Right ventricle myocardium superior (tissue), 1 donor: ENCODE measurements at places on chromosomes 16 and 17.
A peak's percentile ranks its signal among the peaks of the same experiment; 100 is the strongest.

DNA sequence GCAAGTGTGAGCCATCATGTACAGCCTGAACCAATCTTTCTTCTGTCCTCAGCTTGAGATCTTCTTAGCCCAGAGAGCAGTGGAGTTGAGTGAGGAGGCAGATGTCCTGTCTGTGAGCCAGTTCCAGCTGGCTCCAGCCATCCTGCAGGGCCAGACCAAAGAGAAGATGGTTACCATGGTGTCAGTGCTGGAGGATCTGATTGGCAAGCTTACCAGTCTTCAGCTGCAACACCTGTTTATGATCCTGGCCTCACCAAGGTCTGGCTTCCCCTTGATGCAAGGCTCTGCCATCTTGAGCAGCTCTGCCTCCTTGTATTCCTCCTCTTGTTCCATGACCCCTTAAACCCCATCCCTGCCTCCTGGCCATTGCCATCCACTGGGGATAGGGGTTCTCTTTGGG, 9.6 kb downstream of the CDK5RAP3 start:
- DNase-seq = no peak

DNA sequence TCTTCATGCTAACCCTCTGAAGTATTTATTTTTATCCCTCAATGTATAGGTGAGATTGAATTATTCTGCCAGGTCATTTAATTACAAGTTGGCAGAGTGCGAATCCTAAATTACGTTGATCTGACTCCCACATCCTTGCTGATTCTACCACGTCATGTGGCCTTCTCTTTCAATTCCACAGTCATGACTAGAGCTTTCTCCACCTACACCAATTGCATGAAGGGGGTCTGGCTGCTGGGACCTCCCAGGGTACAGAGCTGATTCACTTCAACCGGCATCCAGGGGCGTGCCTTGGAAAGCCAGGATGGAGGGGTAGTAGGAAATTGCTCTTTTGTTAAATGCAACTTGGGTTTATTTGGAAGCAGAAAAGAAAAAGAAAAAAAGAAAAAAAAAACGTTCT, 41.1 kb upstream of the CDH13 start:
- DNase-seq = no peak

GRCh38 chr17:41970901-41971331, 4.3 kb downstream of the CNP start:
- DNase-seq = no peak

DNA sequence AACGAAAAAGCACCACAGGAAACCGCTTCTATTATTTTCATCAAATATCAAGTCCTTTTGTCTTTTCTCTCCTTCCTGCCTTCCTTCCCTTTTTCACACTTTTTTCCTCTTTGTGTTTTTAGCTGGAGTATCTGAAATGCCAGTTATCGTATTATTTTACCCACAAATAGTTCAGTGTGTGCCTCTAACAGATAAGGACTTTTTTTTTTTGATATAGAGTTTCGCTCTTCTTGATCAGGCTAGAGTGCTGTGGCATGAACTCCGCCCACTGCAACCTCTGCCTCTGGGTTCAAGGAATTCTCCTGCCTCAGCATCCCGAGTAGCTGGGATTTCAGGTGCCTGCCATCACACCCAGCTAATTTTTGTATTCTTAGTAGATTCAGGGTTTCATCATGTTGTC, 10.7 kb downstream of the DNAAF1 start:
- DNase-seq = no peak

GRCh38 chr16:82082543-82083244, 47.6 kb downstream of the HSD17B2 start:
- DNase-seq = no peak

DNA sequence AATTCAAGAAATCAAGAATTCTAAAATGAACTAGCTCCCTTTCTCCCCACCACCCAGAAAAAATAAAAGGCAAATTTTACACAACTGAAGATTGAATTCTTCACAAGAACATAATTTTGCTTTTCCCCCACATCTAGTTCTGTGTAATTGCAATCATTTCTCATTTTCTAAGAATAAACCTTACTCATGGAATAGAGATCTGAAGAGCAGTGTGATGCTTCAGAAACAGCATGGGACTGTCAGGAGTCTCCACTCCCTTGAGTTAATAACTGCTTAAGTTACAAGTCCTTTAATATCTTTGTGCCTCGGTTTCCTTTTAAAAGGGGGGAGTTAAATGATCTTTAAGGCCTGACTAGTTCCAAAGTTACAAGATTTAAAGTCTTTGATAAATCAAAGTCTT, 53.7 kb downstream of the CACNG1 start:
- no peak for DNase-seq

DNA sequence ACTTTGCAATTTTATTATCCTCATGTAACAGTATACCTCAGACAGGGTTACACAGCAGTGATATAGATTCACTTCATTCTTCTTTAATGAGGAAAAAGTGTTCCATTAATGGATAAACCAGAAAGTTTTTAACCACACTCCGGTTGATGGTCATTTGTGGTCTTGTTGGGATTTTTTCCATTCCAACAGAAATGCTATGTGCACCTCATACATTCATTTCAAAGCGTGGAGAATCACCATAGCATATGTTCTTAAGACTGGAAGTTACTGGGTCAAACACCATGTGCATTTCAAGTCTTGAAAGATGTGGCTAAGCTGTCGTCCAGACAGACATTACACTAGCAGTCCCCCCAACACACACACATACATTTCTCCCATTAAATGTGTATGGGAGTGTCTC, 245.8 kb upstream of the CDH5 start:
- DNase-seq = no peak

DNA sequence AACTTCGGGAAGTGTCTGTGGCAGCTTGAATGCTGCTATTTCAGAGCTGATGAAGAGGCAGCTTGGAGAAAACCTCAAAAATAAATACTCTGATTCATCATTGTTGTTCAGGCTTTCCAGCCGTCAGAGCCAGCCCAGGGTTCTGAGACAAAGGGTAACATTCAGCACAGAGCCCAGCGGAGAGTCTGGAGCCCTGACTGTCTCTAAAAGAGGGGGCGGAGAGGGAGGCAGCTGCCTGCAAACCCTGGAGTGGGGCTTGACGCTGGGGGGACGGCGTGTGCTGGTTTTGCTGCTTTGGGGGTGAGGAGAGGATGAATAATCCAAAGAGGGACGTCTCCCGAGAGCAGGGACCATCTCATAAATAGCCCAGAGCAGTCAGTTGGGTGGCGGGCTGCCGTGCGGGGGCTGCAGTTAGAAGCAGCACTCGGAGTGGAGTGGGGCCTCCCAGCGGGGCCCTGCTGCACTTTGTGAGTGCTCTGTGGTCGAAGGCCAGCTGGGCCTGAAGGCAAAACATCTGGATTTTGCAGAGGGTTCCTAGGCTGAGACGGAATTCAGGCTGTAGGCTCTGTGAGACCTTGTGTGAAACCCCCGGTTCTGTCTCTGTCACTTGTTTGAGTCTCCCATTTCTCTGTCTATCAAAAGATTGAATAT, 237.8 kb downstream of the PRKCA start:
- DNase-seq = peak; percentile 58

DNA sequence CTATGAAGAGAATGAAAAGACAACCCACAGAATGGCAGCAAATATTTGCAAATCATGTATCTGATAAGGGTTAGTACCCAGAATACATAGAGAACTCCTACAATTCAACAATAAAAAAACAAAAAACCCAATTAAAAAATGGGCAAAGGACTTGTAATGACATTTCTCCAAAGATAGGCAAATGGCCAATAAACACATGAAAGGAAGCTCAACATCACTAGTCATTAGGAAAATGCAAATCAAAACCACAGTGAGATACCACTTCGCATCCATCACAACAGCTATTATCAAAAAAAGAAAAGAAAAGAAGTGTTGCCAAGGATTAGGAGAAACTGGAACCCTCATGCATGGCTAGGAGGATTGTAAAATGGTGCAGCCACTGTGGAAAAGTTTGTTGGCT, 45.1 kb upstream of the ARL6IP1 start:
- no peak for DNase-seq

DNA sequence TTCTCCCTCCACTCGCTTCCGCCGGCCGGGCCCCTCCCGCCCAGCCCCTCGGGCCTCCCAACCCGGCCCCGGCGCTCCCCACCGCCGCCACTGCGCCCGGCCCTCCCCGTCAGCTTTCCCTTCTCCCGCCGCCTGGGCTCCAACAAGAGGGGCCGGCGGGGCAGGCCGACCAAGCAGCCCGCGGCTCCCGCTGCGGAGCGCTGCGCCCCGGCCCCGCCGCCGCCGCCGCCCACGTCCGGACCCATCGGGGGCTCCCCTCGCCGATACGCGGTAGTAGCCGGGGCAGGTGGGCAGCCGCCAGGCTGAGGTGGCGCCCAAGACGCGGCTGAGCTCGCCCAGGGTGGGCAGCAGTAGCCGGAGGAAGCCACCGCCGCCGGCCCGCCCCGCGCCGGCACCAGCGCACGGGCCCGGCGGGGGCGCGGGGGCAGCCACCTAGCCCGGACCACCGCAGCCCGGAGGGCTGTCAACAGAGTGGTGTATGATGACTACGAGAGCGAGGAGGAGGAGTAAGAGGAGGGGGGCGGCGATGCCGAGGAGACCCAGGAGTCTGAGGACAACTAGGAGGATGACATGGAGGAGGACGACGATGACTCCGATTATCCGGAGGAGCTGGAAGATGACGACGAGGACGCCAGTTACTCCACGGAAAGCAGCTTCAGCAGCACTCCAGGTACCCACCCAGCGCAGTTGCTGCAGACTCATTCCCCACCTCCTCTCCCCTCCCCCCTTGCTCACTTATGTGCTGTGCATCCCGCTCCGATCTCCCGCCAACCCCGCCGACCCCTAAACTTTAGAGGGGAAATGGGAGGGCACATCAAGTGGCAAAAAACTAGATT, 498 bp downstream of the LRRC37B start:
- DNase-seq = peak; percentile 49

GRCh38 chr17:55833306-55833705, 82.5 kb downstream of the PCTP start:
- no peak for DNase-seq

GRCh38 chr17:3440451-3440850, 6.8 kb upstream of the OR1E2 start:
- DNase-seq = no peak

DNA sequence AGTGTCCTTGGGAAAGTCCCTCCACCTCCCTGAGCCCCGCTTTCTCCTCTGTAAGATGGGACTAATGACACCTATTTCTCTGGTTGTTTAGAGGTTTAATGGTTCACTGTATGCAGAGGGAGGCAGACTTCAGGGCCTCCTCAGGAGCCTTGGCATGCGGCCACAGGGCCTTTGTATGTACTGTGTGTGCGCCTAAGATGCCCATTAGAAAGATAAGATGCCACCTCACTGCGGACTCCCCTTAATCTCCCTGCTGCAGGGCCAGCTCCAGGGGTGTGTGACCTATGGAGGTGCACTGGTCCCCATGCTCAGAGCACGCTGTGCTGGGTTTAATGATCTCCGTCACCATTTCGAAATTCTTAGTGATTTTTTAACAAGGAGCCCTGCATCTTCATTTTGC, 59.3 kb downstream of the TMEM235 start:
- DNase-seq = no peak

- no peak for DNase-seq
Measured at GRCh38 chr17:59219992-59220327, 351 bp upstream of the GDPD1 start.

- DNase-seq = peak; percentile 63
Measured at GRCh38 chr17:8326511-8327302, 12.9 kb upstream of the ODF4 start.

- DNase-seq = no peak
Measured at GRCh38 chr16:89363621-89364393, 126.6 kb downstream of the ANKRD11 start.

DNA sequence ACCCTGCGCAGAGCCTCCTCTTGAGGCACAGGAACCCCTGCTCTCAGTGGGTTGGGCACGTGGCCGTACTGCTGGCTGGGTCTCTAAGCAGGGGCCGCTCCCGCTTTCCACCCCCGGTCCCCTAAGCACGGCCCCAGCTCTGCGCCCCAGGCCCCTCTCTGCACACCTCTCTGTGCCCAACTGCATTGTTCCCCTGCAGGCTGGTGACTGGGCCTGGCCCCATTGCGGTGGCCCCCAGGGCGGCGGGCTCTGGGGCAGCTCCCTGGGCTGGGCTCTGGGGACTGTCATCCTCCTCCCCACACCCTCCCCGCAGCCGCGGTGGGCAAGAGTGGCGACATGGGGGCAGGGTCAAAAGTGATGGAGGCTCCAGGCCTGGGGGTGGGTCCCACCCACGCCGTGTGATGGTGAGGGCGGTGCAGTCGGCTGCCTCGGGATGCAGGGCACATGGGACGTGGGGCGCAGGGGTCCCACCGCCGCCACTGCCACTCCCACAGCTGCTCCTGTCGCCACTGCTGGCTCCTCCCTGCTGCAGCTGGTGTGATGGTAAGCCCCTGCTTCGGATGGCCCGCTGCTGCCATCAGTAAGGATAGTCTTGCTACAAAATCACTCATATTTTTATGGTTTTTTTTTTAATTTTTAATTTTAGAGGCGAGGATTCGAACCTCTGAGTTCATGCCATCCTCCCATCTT, 15.2 kb upstream of the ITGB3 start:
- DNase-seq = no peak

GRCh38 chr16:29982560-29983419, 9.1 kb downstream of the TAOK2 start:
- peak; percentile 33 for DNase-seq

- no peak for DNase-seq
Measured at GRCh38 chr17:40621578-40621977, 26.0 kb downstream of the SMARCE1 start.

- DNase-seq = peak; percentile 38
Measured at GRCh38 chr17:83194761-83195329, 115.4 kb downstream of the METRNL start.

DNA sequence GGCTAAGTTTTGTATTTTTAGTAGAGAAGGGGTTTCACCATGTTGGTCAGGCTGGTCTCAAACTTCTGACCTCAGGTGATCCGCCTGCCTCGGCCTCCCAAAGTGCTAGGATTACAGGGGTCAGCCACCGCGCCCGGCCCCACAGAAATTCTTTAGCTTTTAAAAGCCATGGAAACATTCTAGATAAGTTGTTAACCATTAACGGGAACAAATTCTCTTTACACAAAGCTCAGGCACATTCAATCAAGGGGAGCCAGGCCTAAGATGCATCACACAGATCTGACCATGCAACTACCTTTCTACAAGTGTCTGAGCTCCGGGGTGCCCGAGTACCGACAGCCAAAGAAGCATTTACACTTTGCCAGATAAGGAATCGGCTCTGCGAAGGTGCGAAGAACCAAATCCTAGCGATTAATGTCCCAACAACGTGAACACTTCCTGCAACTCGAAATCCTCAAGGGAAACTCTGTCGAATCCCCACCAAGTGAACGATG, 1.0 kb downstream of the EMC8 start:
- DNase-seq = no peak

- no peak for DNase-seq
Measured at GRCh38 chr16:19105131-19105530, 8.6 kb upstream of the ITPRIPL2 start.

- DNase-seq = no peak
Measured at GRCh38 chr17:76866774-76867577, 1.2 kb upstream of the MGAT5B start.
